Gastrocnemius medialis (tissue), 4 donors: ENCODE measurements at places on chromosomes 4 and X. TPM values are rescaled to one million over a fixed set of nuclear protein-coding genes. Genes with fewer than 3 reads are reported as not detected.
A peak's percentile ranks its signal among the peaks of the same experiment; 100 is the strongest.

The SSX4 gene
- total RNA-seq = not detected

The TLR2 gene
- 2.7 TPM for total RNA-seq

The FRG2 gene
- not detected for total RNA-seq

The CXorf49 gene
- not detected for total RNA-seq

The ASMT gene
- not detected for total RNA-seq

The CPLX1 gene
- total RNA-seq = not detected

The AMOT gene
- total RNA-seq = 20.5 TPM

The SUPT20HL2 gene
- not detected for total RNA-seq

The BMPR1B gene
- total RNA-seq = 0.92 TPM

The ADAMTS3 gene
- 0.41 TPM for total RNA-seq

The ATP2B3 gene
- not detected for total RNA-seq

The MAGEA8 gene
- not detected for total RNA-seq

The ADGRG4 gene
- total RNA-seq = not detected

The ZFP42 gene
- not detected for total RNA-seq

- DNase-seq = no peak
These were observed 72.0 kb upstream of the SMARCAD1 start for GRCh38 chr4:94135701-94136100.

DNA sequence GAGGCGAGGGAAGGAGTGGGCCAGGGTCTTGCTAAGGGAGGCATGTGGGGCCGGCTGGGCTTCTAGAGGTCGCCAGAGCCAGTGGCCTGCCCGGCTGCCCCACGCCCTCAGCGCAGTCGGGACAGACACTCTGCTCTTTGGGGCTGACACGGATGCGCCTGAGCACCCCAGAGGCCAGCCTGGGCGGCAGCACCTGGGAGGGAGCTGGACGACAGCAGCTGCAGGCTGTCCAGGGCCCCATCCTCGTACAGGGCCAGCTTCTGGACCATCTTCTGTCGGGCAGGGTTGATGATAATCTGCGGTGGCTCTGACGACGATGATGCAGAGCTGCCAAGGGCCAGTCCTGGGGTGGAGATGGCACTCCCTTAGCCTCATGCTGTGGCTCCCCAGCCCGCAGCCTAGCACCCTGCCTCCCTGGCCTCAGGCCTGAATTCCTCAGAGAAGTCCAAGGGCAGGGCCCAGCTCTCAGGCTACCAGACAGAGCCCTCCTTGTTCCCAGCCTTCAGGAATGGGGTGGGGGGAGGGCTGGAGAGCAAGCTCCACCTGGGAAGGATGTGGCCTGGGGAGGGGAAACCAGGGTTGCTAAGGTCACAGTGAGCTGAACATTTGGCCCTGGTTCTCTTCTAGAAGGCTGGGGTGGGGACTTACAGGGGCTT lies 7.2 kb downstream of the IRAK1 start:
- no peak for DNase-seq

DNA sequence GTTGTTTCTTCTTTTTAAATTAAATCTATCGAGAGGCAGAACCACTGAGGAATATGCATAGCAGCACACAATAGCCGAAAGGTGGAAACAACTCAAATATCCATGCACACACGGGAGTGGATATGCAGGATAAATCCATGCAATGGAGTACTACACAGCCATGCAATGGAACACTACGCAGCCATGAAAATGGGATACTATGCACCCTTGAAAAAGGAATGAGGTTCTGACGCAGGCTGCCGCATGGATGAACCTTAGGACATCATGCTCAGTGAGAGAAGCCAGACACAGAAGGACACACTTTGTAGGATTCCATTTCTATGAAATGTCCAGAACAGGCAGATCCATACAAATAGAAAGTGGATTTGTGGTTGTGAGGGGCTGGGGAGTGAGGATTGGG lies 18.4 kb upstream of the P2RY8 start:
- no peak for DNase-seq

- no peak for DNase-seq
These were observed 1183.9 kb downstream of the RPA4 start for GRCh38 chrX:98067611-98068010.

- peak; percentile 34 for DNase-seq
These were observed 46.4 kb downstream of the KDR start for GRCh38 chr4:55078987-55079386.

DNA sequence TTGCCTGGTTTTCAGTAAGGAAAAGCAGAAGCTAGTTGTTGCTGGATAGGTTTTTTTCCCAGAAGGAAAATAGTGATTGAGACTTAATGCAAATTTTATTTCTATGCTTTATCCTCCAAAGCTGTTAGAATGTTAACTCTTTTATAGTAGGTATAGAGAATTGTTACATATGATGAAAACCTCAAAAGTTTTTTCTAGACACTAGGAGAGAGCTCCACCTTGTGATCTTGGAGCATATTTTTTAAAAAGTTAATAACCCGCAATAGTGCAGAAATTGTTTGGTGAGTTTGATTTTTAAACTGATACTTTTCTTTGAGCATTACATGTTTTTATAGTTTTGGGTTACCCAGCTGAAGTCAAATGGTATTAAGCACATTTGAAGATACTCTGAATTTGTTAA lies 56.5 kb downstream of the STAG2 start:
- DNase-seq = no peak

GRCh38 chr4:150283689-150284088 lies 205.4 kb downstream of the DCLK2 start:
- no peak for DNase-seq

DNA sequence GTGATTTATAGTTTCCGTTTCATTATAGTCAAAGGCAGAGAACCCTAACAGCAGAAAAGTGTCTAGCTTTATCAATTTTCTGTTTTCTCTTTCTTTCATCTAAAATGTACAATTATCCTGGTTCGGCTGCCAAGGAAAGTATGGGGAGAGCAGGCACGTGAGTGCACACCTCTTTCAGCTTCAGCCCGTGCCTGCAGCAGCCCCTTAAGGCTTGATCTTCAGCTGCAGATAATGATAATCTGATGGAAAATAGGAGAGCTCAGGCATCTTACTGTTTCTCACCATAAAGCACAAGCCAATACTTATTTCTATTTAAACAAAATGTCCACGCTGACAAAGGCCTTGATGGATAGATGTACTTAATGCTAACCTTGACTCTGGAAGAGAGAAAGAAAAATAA lies 334.4 kb downstream of the UNC5C start:
- no peak for DNase-seq

DNA sequence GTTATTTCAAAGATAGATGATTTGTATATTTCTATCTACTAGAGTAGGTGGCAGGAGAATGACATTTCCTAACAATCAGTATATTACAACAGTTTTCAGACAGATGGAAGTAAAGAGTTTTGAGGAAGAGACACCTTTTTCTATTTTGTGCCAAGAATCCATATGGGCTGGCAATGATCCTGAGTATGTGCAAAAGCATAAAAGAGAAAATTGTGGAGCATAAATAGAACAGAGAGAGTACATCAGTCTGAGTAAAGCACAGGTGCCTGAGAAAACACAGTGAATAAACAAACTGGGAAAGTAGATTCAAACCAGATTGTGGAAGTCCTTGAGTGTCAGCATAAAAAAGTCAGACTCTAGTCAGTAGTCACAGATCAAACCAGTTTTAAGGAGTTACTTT lies 96.8 kb upstream of the WDR44 start:
- DNase-seq = no peak

- DNase-seq = no peak
These were observed 2.1 kb downstream of the PPP3CA start for GRCh38 chr4:101345271-101345595.

GRCh38 chr4:27094783-27095182 lies 234.1 kb downstream of the STIM2 start:
- DNase-seq = no peak

DNA sequence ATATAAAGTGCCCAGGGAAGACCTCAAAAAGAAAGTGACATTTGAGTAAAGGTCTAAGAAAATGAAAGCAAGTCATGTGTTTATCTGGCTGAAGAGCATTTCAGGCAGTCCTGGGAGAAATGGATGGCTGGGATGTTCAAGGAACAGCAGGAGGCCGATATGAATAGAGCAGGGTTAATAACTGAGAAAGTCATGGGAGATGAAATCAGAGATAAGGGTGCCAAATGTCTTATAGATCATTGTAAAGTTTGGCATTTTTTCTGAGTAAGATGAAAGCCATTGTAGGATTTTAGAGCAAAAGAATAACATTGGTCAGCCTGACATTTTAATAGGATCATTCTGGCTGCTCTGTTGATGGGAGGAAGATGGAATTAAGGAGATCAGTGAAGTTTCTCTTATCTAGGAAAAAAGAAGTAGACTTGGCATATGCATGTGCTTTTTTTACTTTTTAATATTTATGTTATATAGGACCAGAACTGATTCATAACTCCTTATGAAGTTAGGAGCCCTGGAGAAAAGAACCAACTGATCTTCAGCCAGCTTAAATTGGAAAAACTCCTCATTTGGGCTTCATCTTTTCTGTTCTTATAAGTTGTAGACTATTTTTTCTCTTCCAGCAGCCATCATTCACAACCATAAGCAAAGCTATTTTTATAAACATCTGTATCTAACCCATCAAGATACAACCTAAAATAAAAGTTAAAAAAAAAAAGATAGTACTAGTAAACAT lies 18.6 kb downstream of the AIMP1 start:
- DNase-seq = no peak

DNA sequence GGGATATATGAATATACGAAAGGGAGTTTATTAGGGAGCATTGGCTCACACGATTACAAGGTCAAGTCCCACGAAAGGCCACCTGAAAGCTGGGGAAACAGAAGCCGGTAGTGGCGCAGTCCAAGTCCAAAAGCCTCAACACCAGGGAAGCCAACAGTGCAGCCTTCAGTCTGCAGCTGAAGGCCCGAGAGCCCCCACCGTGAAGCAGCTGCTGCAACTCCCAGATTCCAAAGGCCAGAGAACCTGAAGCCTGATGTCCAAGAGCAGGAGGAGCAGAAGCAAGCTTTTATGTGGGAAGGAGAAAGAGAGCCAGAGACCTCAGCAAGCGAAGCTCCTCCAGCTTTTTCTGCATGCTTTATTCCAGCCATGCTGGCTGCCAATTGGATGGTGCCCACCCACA lies 275.8 kb downstream of the PTTG2 start:
- no peak for DNase-seq

GRCh38 chr4:87058356-87059073 lies 123.7 kb downstream of the AFF1 start:
- DNase-seq = no peak

DNA sequence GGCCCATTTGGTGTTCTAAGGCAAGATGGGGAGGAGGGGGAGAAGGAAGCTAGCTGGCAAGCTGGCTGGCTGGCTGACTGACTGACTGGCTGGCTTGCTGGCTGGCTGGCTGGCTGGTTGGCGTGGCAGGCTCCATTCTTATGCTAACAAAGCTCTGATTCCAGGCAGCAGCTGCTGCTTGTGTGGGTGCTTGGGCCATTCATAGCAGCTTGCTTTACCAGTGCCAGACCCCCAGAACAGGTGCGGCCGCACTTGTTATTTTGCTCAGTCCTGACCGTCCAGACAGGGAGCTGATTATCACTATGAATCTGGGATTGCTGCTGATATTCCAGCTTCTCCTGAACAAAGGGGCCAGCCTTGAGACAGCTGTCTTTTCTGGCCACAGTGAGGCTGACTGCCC lies 131.2 kb upstream of the PAK3 start:
- DNase-seq = no peak

GRCh38 chr4:67879486-67879885 lies 4.3 kb downstream of the TMPRSS11D start:
- no peak for DNase-seq

DNA sequence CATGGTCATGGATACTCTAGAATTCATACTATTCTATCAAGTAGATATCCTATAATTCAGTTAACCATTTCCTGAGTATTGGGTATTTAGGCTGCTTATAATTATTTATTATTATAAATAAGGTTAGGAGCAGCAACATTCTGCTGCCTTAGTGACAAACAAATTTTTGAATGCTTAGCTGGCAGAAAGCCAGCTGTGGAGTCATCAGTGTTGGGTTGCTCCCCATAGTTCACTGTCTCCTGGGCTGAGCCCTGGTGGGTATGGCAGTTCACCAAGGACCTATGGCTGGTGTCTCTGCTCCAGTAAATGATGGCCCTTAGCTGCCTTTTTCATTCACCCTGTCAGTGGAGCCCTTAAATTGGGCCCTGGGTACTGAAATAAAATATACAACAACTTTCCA lies 61.8 kb downstream of the SMARCA5 start:
- no peak for DNase-seq

DNA sequence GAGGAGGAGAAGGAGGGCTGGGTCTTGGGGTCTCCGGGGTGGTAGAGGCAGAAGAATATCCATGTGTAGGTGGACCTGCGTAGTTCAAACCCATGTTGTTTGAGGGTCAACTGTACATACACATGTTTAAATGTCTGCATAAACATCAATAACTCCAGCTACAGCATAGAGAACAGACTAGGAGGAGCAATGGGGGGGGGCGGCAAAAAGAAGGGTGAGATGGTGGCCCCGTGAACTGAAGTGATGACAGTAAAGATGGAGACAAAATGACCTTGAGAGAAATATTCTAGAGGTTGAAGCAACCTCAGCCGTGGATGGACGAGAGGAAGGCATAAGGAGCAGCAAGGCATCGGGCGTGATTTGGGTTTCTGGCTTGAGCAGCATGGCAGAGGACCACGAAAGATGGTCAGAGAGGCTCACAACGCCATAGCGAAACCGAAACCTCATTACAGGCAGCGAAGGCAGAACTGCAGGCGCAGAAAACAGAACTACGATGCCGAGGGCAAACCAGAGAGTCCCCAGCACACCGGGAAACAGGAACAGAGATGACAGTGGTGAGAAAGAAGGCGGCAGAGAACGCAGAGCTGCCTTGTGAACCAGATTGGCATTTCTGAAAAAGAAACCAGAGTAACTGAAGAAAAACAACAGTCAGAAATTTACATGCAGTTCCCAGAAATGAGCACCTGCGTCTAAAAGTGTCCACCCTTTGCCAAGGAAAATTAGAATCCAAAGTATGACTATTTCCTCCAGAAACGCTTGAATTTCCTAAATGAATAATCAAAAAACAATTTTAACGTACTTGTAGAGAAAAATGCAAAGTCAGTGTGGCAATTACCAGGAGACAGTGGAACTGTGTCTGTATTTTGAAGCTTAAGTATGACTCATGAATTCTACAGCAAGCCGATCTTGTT lies 50.3 kb upstream of the ENPP6 start:
- DNase-seq = no peak

DNA sequence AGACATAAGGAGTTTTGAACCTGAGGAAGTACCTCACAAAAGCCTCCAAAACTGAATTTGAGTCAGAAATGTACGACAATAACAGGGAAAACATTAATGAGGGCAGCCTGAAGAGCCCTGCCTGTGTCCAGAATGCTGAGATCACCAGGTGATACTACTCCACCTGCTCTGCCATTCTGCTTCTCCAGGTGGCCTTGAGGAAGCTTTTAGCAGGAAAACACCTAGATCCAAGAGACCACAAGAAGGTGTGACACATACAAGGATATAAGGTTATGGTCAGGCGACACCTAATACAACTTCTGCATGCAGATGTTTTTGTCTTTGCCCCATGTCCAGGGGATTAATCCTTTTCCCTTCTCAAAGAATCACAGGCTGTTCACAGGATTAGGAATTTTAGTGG lies 15.3 kb downstream of the SOWAHB start:
- DNase-seq = no peak

DNA sequence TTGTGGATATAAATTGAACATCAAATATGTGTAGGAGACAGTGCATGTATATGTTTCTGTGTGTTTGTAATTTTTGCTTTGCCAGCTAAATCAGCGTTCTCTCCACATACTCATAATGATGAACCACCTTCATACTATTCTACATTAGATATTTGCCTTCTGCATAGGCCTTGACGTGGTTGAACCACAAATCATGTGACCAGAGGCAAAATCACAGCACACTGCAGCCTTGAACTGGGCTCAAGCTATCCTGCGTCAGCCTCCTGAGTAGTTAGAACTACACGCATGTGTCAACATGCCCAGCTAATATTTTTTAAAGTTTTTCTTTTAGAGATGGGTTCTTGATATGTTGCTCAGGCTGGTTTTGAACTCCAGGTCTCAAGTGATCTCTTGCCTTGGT lies 9.5 kb downstream of the UBQLN2 start:
- no peak for DNase-seq
